ENCODE measurements at places on chromosomes 12 and 14.
A peak's percentile ranks its signal among the peaks of the same experiment; 100 is the strongest.

GRCh38 chr14:39034481-39035296 is 68.3 kb downstream of the SEC23A start:
- DNase-seq = no peak
- H3K4me3 ChIP-seq = no peak overlapping the region
- peaks cover 80% of the 10 kb centered on the region for H3K36me3 ChIP-seq
- no peaks in the 10 kb centered on the region for H3K4me1 ChIP-seq
- no peak overlapping the region for H3K27ac ChIP-seq

DNA sequence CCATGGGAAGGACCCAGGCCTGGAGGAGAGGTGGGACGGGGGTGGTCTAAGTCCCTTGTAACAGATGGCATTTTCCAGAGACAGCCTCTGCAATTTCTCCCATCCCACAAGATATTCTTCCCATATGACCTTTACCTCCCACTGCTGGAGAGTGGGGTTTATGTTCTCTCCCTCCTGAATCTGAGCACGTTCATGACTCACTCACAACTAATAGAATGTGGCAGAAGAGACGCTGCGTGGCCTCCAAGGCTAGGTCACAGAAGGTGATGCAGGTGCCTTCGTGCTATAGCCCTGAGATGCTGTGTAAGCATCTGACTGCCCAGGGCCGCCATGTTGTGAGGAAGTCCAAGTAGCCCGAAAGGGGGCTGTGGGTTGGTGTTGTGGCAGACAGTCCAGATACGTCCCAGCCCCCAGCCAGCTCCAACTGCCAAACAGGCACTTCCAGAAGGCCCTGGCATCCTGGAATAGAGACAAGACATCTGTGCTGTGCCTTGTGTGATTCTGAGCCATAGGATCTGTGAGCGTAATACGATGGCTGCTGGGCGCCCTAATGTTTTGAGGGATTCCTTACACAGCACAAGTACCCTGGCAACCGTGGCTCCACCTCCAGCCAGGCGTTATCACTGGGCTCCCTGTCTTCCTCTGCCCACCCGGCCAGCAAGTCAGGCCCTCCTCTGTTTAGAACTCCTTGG is 56.1 kb upstream of the NCOR2 start:
- H3K4me1 ChIP-seq = peaks cover 60% of the 10 kb centered on the region
- H3K27me3 ChIP-seq = no peaks in the 10 kb centered on the region
- H3K4me3 ChIP-seq = no peak overlapping the region
- H3K27ac ChIP-seq = peak overlapping the region; percentile 3
- DNase-seq = no peak

DNA sequence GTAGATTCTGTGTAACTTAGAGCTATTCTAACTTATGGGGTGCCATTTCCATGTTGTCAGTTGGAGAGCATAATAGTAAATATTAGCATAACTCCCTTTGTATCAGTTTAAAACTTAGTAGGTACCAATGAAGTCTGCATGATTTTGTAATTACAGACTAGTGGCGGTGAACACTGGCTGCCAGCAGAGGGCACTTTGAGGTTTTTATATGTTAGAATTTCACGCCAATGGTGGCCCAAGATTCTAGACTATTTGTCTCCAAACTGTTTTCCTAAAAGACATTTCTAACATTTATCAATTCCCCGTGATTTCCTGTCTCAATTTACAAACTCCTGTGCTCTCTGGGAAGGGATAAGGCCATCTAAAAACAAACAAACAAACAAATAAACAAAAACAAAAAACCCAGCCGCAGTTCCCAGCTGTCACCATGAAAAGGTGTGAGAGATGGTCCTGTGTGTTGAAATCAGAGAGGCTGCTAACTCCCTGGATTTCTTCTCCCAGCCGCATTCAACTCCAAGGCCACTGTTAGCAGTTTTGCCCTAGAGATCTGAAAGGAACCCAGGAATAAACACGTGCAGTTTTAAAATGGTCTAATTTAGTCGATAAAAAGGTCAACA is 57.6 kb downstream of the BRMS1L start:
- H3K36me3 ChIP-seq = no peaks in the 10 kb centered on the region
- H3K27me3 ChIP-seq = no peaks in the 10 kb centered on the region
- H3K27ac ChIP-seq = no peak overlapping the region
- H3K4me1 ChIP-seq = peaks cover 6% of the 10 kb centered on the region
- DNase-seq = no peak

- peaks cover 30% of the 10 kb centered on the region for H3K4me1 ChIP-seq
- H3K27me3 ChIP-seq = no peaks in the 10 kb centered on the region
- no peak overlapping the region for H3K27ac ChIP-seq
Measured at GRCh38 chr14:74705613-74706500, 7.0 kb downstream of the AREL1 start.

DNA sequence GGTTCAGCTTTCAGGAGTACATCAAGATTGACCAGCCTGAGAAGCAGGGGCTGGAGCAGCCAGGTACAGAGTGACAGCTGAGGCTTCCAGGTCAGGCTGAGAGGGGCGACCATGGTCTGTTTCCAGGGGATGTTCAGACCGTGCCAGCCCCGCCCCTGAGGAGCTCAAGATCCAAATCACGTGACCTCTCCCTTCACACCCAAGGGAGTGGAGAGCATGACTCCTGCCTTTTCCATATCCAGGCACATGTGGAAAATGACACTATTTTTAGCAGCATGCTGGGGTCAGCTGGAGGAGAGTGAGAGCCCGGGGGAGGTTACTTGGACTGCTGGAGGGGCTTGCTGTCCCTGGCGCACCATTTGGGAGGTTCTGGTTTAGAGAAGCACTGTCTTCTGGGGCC is 92.7 kb downstream of the B4GALNT3 start:
- peaks cover 6% of the 10 kb centered on the region for H3K27me3 ChIP-seq
- H3K36me3 ChIP-seq = peaks cover under 1% of the 10 kb centered on the region
- no peak overlapping the region for H3K4me3 ChIP-seq
- H3K4me1 ChIP-seq = peaks cover 65% of the 10 kb centered on the region
- no peak for DNase-seq

DNA sequence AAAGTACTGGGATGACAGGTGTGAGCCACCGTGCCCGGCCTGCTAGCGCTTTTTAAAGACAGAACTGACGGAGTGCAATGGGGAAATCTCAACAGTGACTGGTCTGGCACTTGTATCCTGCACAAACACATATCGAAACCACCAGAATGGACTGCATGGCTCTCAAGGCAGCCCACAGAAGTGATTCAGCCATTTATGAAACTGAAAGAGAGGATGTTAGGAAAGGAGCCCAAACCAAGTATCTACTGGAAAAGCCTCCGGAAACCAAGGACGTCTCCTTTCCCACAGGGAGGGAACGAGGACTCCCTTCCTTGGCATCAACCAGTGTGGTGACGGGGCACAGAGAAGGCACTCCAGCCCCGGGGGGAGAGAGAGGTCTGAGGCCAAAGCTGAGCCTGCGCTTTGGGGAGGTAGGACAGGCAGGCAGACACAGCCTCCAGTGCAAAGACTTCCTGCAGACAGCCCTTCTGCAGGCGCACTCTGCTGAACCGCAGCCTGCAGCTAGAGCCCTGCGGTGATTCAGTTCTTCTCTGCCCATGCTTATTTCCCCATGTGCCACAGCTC is 16.5 kb downstream of the SLC15A4 start:
- no peak for DNase-seq
- peaks cover 56% of the 10 kb centered on the region for H3K36me3 ChIP-seq

- H3K4me1 ChIP-seq = peaks cover 8% of the 10 kb centered on the region
- H3K27me3 ChIP-seq = no peaks in the 10 kb centered on the region
- no peak overlapping the region for H3K4me3 ChIP-seq
Measured at GRCh38 chr12:113165521-113166450, 16.3 kb downstream of the CFAP73 start.

Data from left ventricle myocardium inferior (tissue), 1 donor.